ENCODE measurements at places on chromosomes 7 and 10.

DNA sequence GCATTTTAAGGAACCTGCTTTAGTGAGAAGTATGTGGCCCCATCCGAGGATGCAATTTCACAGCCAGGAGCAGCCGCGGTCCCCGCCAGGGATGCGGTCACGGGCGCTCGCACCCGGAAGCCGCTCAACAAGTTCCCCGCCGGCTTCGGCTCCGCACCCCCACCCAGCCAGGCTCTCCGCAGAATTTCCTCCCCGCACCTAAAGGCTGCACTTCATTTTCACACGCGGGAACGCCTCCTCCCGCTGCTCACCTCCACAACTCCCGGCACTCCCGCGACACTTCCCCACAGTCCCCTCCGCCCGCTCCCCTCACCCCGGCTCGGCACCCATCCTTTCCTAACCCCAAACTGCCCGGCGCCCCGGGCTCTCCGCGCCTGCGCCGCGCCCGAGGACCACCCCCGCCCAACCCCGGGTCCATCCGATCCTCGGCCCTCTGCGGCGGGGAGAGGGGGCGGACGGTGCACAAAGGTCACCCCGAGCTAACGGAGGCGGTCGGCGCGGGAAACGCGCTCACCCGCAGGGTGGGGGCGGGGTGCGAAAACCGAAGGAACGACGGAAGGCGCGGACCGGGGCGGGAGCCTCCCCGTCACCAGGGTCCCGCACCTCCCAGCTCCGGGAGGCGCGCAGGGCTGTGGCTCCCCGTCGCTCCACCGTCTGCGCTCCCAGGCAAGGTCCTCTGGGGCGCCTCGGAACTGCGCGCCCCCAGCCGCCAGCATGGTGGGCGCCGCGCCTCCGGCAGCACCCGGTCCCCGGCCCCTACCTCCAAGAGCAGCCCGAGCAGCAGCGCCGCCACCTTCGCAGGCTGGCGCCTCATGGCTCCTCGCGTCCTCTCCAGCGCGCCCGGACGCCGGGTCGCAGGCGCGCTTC is 558 bp downstream of the VOPP1 start:
- DNase-seq, result peak; percentile 80

- peak; percentile 54 for DNase-seq
Measured at GRCh38 chr7:151687523-151688235, 168.0 kb upstream of the RHEB start.

DNA sequence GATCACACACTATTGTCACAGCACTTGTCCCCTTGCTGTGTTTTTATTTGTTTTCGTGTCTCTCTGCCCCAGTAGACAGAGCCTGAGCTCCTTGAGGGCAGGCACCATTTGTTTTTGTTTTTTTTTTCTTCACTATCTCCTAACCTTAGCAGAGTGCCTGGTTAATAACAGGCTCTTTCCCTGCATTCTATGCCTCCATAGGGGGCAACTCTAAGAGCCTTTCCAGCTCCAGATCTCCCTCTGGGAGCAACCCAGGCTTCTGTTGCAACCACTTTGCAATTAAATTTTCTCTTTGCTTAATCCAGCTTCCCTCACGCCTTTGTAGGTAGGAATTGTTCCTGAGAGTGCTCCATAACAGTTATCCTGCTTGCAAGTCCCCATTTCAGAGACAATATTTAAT is 148.4 kb downstream of the PLXDC2 start:
- peak; percentile 75 for DNase-seq

- no peak for DNase-seq
Measured at GRCh38 chr7:50446542-50446960, 3.6 kb downstream of the FIGNL1 start.

DNA sequence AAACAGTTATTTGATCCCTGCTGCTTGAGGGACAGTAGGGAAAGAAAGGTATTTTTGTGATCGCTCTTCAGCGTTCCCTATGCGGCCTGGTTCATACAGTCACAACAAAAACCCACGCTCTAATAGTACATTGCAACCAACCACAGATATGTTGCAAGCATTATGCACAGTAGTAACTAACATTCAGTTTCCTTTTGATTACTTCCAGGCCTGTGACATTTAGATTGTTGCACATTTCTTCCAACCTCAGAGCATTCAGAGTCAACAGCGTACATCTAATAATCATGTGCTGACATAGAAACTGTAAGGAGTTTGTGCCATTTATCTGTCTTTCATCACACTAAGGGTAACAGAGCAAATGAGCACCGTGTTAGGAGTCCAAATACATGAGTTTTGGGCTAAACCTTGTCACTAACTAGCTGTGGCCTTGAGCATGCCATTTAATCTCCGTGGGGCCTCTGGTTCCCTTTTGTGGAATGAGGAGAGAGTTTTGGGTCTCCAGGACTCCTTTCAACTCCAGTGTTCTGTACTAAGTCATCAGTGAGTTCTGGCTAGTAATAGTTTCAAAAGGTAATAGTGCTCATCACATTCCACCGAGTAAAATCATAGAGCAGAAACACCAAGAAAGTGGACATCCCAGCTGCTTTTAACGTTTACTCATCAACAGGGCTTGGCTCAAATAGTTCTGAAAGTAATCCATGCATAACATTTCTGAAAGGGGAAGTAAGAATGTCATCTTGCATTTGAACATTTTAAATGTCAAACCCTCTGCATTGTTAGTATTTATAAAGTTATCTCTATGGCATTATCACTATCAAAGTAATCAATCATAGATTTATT is 99.0 kb upstream of the FZD1 start:
- no peak for DNase-seq

GRCh38 chr7:46791188-46791587 is 790.7 kb downstream of the TNS3 start:
- DNase-seq, result no peak

GRCh38 chr10:133044401-133044811 is 43.3 kb upstream of the ADGRA1 start:
- no peak for DNase-seq

DNA sequence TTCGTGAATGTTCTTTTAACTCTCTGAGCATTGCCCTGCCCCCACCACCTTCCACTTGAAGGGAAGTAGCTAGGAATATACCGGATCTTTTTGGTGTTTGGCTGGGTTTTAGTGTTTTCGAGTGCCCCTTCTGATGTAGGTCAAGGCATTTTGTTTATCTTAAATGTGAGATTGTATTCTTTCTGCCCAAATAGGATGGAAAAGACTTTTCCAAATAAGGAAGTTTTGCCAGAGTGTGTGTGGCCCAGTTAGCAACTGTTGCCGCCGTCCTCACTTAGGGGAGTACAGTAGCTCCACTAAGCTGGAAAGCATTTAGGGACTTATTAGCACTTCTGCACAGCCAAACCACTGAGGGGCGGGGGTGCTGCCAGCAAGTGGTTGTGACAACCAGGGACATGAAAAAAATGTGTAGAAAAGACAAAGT is 29.8 kb upstream of the VCL start:
- DNase-seq, result no peak

DNA sequence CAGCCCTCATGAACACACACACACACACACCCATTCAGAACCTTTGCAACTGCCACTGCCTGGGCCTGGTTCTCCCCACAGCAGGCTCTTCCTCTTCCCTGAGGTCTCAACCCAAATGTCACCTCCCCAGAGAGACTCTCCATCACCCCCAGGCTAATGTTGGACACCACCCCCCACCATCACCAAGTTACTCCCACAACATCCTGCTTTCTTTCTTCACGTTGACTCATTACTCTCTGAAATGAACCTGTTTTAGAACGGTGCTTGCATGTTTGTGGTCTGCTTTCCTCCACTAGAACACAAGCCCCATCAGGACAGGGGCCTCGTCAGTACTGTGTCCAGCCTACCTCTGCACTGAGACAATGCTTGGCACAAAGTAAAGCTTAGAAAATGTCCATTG is 16.0 kb downstream of the AFAP1L2 start:
- no peak for DNase-seq

GRCh38 chr7:134780166-134780828 is 863 bp downstream of the CALD1 start:
- no peak for DNase-seq

GRCh38 chr10:14124941-14125340 is 205.8 kb downstream of the FRMD4A start:
- DNase-seq, result no peak

DNA sequence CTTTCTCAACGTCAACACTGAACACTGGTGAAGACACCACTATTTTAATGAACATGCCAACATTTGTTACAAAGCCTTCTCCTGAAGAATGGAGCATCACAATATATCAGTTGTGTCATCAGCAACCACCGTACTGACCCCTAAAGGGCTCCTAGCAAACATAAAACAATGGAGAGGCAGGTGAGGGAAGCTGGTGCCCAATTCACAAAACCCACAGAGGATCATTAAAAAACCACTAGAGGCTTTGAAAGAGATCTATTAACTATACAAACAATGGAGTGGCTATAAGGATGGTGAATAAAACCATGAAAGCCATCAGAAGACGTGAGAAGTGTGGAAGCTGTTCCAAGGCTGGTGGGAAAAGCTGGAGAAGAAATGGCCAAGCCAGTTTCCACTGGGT is 150.8 kb downstream of the FAM107B start:
- no peak for DNase-seq

DNA sequence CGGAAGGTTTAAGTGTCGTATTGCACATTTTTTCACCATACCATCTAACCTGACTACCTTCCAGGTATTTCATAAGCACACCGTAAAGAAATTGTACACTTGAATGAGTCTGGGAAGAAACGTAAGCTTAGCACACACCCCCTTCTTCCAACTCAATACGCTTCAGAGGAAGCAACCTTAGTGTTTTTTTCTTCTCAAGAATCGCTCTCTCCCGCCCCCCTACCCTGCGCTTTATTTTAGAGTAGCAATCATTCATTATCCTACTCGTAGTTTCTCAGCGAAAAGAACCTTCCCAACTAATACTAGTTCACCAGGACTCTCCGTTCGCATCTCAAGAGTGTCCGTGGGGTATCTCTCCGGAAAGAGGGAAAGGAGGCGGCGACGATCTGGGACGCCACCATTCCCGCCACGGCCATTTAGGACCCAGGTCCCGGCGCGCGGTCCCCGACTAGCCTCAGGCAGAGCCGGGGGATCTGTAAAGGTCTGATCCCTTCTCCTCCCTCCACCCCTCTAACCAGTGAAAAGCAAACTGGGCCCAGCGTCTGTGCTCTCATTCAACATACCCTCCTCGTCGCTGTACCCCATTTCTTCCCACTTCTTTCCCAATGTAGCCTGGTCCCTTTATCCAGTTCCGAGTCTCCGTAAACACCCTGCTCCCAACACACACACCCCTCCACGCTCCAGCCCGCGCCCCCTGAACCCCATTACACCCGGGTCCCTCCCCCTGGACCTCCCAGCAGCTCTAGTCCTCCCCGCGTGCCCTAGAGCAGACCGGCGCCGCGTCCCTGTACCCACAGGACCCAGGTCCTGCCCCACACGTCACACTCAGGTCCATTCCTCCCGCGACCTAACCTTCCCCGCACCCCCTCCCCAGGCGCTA is 16.0 kb downstream of the MYOZ1 start:
- peak; percentile 85 for DNase-seq

DNA sequence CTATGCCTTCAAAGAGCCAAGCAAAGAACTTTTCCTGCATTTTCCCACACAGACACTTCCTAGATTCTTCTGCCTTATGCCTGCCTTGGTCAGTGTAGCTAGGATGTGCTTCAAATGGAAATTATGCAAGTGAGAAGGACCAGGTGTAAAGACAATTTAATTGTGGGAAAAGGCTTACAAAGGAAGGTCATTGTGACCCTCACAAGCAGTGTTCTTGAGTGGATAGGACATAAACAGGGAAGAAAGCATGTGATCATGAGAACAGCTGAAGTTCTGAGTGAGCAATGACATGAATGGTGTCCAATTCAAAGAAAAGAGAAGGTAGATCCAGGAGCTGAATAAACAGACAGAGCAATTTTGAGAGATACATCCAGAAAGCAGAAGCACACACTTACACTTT is 1.3 kb upstream of the PIP start:
- DNase-seq, result no peak

GRCh38 chr10:96972264-96972663 is 140.2 kb downstream of the LCOR start:
- DNase-seq, result peak; percentile 21

DNA sequence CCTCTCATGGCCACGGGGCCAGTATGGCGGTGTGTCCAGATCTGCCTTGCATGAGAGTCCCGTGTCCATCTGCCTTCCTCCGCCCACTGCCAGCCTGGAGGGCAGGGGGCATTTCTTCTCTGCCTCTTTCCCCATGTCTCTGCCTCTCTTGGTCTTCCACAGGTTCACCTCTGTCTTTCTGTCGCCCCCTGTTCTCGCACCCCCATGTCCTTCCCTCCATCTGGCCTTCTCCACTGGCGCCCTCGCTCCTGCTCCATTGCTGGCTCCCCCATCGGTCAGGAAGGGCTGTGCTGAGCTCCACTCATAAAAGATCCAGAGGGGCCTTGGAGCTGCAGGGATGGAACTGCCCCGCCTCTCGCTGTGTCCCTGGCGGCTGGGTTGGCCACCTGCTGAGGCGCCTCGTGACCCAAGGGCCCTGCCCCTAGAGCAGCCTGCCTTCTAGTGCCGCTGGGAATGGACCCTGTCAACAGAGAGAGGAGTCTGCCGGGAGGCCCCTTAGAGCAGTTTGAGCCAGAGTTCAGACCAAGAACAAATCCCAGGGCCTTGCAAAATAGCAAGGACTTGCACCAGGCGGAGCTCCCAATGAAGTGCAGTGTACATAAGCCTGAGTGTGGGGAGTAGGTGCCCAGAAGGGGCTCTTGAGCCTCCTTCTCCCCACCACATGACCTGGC is 42.0 kb downstream of the GOLGA7B start:
- DNase-seq, result no peak

DNA sequence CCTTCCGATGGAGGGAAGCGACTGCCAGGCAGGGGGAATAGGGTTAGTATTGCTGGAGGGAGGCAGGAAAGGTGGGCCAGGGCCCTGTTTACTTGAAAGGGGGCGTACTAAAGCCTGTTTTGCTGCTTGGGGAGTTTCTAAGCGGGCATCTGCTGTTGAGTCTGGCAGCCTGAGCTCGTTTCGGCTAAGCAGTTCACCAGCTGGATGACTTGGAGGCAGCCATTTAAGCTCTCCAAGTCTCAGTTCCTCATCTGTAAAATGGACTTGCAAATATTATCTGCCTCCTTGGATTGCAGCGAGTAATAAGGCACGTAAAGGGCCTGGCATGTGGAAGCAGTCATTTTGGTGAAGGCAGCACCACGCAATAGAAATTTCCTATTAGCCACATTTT is 44.0 kb downstream of the LDB3 start:
- DNase-seq, result peak; percentile 46

GRCh38 chr10:73907841-73908517 is 3.0 kb upstream of the PLAU start:
- DNase-seq, result no peak

DNA sequence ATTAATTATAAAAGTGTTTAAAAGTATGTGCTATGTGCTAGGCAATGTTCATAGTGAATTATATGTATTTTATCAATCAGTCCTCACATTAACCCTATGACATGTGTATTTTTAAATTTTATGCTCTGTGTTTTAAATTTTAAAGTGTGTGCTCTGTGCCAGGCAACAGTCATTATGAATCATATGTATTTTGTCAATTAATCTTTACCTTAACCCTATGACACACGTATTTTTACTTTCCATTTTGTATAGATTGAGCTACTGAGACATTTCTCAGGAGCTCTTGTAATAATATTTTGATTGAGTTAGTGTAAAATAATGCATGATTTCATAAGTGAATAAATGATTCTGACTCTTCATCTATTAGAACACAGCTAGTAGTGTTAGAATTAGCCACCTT is 117.8 kb downstream of the THSD7A start:
- DNase-seq, result no peak

GRCh38 chr7:28173531-28173930 is 7.1 kb downstream of the JAZF1 start:
- peak; percentile 31 for DNase-seq

- no peak for DNase-seq
Measured at GRCh38 chr10:101341438-101341837, 12.5 kb upstream of the BTRC start.

- DNase-seq, result no peak
Measured at GRCh38 chr10:6068006-6068405, 5.8 kb upstream of the IL2RA start.

- DNase-seq, result no peak
Measured at GRCh38 chr10:124595143-124595883, 133.7 kb downstream of the LHPP start.

Data from neural progenitor cell (in vitro differentiated cells).